ENCODE measurements at places on chromosomes 7 and 10.

DNA sequence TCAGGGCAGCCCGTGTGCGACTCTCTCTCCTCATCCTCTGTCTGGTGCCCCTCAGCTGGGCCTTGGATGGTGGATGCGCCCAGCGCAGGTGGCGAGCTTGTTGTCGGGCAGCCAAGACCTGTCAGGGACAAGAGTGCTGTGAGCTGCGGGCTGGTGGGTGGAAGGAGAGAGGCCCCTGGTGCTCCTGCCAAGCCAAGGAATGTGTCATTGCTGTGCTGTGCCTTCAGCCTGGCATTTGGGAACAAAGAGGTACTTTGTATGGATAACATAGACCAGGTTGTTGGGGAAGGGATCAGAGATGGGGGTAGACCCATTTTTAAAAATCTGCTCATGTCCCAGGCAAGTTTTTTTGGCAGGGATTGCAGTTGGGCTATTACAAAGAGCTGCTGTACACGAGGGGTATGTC, 120.9 kb downstream of the PKD1L1 start:
- no peak for DNase-seq

- no peak for DNase-seq
Observed at GRCh38 chr10:106960812-106961211, 203.7 kb downstream of the SORCS1 start.

- no peak for DNase-seq
Observed at GRCh38 chr7:36047091-36047658, 105.9 kb upstream of the EEPD1 start.

DNA sequence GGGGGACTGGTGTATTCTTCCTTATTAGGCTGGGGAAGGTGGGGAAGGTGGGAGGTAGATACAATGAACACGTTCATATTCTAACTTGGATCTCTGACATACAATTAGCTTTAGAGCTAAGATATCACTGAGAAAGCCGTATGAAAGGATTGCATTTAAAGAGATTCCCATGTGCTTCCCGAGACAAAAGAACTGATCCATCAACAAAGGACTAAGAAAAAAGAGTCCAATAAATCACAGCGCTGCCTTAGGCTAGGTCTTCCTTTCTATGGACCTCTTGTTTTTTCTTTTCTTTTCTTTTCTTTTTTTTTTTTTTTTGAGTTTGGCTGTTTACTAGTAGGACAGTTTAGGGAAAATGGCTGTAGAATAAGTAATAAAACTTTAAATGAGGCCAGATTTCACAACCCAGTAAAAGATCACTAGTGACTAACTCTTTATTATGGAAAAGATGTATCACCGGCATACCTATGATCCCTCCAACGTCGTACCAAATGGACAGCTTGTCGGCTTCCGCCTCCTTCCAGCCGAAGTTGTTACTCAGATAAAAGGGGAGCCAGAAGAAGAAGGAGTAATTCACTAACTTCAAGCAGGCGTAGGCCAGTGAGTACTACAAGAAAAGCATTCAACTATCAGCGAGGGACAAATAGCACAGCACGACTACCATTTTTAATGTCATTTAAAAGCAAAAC, 50.0 kb downstream of the SLC37A3 start:
- DNase-seq, result no peak

DNA sequence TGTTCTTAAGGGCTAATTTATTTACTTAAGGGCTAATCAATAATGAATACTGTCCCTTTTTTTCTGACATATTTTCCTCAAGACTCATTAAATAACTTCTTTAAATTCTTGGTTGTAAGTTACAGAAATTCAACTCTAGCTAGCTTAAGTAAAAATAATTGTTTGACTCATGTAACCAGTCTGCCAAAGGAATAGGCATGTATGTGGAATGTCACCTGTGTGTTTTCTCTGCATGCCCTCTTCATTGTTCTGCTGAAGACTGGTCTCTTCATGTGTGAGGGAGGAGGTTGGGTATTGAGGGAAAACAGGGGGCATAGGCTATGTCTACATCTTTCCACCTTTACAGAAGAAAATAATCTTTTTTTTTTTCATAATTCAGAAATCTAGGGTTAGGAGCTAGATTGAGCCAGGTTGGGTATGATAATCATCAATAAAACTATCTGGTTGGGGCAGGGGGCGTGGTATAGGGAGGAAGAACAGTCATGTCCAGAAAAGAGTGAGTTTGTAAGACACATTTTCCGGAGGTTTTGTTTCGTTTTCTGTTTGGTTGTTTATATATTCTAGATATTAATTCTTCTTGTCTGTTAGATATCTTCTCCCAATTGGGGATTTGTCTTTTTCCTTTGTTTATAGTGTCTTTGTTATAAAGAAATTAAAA, 37.9 kb downstream of the EXOC4 start:
- no peak for DNase-seq

GRCh38 chr10:125002423-125003145, 60.7 kb downstream of the ZRANB1 start:
- no peak for DNase-seq

- no peak for DNase-seq
Observed at GRCh38 chr10:98242823-98243222, 25.2 kb downstream of the LOXL4 start.

DNA sequence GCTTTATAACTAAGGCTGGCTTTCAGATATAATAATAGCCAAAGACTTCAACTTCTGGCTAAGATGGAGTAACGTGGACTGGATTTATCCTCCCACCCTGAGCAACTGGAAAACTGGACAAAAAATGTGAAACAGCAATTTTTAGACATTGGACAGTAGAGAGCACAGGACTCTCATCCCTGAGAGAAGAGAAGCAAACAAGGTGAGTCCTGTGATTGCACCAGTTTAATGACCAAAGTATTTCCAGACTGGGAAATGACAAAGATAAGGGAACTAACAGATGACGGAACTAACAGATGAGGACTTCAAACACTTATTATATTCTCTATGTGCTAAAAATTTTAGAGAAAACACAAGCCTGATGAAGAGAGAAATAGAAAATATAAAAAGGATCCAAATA, 175.7 kb upstream of the SLC25A13 start:
- DNase-seq, result no peak

GRCh38 chr10:129523723-129524316, 56.8 kb downstream of the MGMT start:
- no peak for DNase-seq

DNA sequence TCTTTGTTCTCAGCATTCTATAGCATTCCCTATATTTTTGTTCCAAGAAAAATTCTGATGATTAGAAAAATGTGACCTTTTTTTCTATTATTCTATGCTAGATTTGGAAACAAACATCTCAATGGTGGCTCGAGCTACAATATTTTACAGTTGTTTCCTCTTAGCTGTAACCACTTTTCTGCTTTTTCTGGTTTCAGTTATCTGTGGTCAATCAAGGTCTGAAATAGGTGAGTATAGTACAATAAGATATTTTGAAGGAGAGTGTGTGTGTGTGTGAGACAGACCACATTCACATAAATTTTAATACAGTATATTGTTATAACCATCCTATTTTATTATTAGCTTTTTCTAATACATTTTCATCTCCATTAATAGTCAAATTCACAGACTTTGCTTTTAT, 564.5 kb upstream of the GHITM start:
- no peak for DNase-seq

- DNase-seq, result no peak
Observed at GRCh38 chr10:62511238-62511637, 137.1 kb downstream of the ZNF365 start.

GRCh38 chr10:50231515-50232260, 19.6 kb downstream of the ASAH2 start:
- DNase-seq, result no peak

GRCh38 chr10:126857178-126857806, 47.9 kb upstream of the DOCK1 start:
- DNase-seq, result no peak

GRCh38 chr10:125159932-125160855, at the start of gene CTBP2:
CTBP2 (minus strand) TSS chr10:125160563.
- no peak for DNase-seq

DNA sequence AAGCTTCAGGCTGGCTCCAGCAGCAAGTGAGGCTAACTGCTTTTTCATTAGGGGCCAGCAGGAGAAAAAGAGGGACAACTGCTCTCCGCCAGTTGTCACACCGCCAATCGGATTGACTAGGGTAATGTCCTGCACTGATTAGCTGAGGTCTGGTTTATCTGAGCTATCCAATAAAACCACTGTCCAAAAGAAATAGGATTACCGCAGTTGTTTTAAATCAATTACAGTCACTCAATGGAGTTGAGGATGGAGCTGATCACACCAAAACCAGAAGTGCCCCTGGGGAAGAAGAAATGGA, 351.4 kb upstream of the NPVF start:
- no peak for DNase-seq

- no peak for DNase-seq
Observed at GRCh38 chr10:118394301-118395200, 52.4 kb upstream of the FAM204A start.

- DNase-seq, result no peak
Observed at GRCh38 chr7:45294559-45294958, 137.0 kb downstream of the RAMP3 start.

DNA sequence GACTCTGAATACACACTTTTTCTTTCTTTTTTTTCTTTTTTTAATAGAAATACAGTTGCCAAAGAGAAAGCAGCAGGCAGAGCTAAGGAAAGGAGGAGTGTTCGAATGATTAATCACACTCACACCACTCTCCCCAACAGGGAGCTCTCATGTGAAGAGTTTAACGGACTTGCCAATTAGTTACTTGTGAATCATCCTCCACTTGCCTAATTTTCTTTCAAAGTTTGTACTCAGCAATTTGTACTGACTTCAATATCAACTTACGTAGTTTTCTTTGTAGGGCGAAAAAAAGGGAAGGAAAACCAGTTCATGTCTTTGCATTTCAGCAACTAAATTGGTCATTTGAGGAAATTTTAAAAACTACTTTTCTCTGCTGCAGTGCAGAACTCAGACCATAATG, 109.2 kb downstream of the PIP4K2A start:
- no peak for DNase-seq

DNA sequence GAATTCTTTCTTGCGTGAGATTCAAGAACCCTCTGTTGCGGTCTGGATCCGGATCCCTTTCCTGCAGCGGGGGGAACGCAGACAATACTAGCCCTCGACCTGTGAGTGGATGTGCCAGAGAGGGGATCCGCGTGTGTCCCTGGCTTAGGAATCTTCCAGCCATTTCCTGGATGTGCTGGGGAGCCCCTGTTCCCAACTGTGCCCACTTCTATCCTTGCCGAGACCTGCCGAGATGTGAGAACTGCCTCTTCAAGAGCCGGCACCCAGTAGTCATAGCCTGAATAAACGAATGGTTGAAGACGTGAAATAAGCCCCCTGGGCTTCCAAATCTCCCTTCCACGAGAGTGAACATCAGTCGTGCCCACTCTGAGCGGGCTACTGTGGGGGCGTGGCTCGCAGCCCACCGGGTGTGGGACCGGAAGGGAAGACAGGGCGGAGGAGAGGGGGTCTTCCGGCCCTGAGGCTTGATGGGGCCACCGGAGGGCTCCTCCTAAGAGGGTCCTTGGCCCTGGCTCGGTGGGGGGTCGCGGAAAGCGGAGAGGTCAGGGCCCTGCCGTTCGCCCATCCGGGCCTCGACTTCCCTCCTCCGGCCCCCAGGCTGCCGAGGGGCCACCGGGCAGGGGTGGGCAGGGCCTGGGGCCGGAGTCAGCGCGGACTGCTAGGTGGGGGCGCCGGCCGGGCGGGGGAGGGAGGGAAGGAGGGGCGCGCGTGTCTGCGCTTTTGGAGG, 1.3 kb upstream of the CCDC136 start:
- DNase-seq, result no peak

GRCh38 chr7:68439897-68440296, 1158.4 kb upstream of the AUTS2 start:
- DNase-seq, result no peak

- DNase-seq, result peak; percentile 8
Observed at GRCh38 chr7:149624006-149624405, 126.4 kb upstream of the ZNF746 start.

DNA sequence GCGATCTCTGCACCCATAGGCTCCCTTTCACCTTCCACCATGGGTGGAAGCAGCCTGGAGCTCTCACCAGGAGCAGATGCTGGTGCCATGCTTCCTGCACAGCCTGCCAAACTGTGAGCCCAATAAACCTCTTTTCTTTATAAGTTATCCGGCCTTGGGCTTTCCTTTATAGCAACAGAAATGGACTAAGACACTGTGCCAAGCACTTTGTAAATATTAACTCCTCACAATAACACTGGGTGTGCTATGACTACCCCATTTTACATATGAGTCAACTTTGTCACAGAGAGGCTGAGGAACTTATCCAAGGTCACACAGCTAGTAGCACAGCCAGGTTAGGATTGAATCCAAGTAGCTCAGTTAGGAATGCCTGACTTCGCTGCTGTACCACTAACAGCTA, 79.7 kb upstream of the KCNMA1 start:
- no peak for DNase-seq

DNA sequence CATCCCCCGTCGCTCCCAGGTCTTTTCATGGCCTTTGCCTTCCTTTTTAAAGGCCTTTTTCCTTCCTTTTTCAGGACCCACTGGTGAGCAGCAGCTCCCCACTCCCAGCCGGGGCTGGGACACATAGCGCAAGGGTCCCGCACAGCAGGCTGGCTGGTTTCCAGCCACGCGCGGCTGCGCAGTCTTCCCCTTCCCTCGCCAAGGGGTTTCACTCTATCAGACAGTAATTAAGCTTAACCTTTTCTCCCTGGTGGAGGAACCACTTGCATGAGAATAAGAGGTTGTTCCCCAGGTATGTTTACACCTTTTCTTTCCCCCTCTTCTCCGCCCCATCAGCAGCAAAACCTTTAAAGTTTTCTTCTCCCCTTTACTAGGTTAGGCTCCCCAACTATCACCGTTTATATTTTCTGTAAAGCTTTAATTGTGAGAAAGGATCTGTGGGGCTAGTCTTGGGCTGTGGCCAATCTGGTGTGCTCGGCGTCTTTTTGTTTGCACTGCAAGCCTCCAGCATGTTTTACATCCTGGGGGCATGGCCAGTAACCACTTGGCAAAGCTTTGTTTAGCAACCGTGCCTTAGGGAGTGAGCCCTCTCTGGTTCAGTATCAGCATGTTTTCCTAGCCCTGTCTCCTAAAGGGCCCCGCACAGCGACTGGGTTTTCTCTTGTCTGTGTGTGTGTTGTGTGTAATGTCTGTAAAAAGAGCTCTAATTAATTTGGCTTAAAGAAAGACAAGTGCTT, 219.6 kb downstream of the PHF14 start:
- DNase-seq, result no peak

DNA sequence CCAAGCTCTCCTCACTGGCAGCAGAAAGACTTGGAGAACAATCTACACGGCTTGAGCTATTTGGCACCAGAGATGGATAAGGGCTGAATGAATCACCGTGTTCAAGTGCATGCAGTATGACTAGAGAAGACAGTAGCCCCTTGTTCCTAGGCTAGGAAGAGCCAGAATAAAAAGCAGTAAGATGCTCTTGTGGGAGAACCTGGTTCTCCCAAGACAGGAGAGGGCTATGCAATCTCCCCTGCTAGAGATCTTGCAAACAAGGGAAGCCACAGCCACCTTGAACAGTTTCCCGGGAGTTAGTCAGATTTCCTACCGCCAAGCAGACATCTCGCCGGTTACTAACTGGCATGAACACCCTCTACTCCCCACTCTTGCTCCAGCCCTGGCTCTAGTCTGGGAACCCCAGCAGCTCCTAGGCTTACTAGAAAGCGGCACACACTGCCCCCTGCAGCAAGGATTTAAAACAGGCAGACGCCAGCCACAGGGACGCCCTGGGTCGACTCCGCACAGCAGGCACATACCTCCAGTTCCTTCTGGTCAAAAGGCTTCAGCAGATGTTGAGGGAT, 107.3 kb downstream of the SMURF1 start:
- DNase-seq, result no peak
